ENCODE measurements at places on chromosomes 12 and 14. TPM values are rescaled to one million over a fixed set of nuclear protein-coding genes. Genes with fewer than 3 reads are reported as not detected.

MORN3 gene
- 0.47 TPM for total RNA-seq

TMEM253 gene
- not detected for total RNA-seq

C14orf39 gene
- 0.28 TPM for total RNA-seq

HELB gene
- total RNA-seq = 11.9 TPM

SLC38A4 gene
- total RNA-seq = 12.5 TPM

All from GM23338 (cell line).